ENCODE measurements at places on chromosomes 2 and 18. TPM values are rescaled to one million over a fixed set of nuclear protein-coding genes. Genes with fewer than 3 reads are reported as not detected.

GLB1L gene
- 18.1 TPM for total RNA-seq

L3MBTL4 gene
- total RNA-seq, result 10.8 TPM

ABCG8 gene
- total RNA-seq, result 0.44 TPM

COLEC11 gene
- 55.6 TPM for total RNA-seq

FAM110C gene
- 3.0 TPM for total RNA-seq

MYOM1 gene
- total RNA-seq, result 2.8 TPM

CNDP1 gene
- not detected for total RNA-seq

RIT2 gene
- not detected for total RNA-seq

ANKRD30BL gene
- total RNA-seq, result not detected

RTKN gene
- 12.9 TPM for total RNA-seq

UGT1A10 gene
- total RNA-seq, result not detected

GULP1 gene
- total RNA-seq, result 86.9 TPM

TEX44 gene
- total RNA-seq, result not detected

PROKR1 gene
- 0.06 TPM for total RNA-seq

HOXD1 gene
- total RNA-seq, result not detected

GREB1L gene
- 2.5 TPM for total RNA-seq

C2orf78 gene
- total RNA-seq, result not detected

MYO3B gene
- total RNA-seq, result not detected

CDH7 gene
- total RNA-seq, result not detected

ZAP70 gene
- 0.33 TPM for total RNA-seq

RAB27B gene
- not detected for total RNA-seq

EPB41L3 gene
- total RNA-seq, result 126 TPM

TUBA3E gene
- total RNA-seq, result not detected

CROCC2 gene
- total RNA-seq, result 0.65 TPM

RAB3GAP1 gene
- total RNA-seq, result 44.5 TPM

SNTG2 gene
- total RNA-seq, result 0.69 TPM

DSG2 gene
- 2.2 TPM for total RNA-seq

ADD2 gene
- total RNA-seq, result 0.69 TPM

PLGLB1 gene
- total RNA-seq, result 2.8 TPM

CHRNA1 gene
- not detected for total RNA-seq

COL4A4 gene
- total RNA-seq, result 25.9 TPM

SMYD1 gene
- total RNA-seq, result 0.34 TPM

MGAT4A gene
- total RNA-seq, result 28.5 TPM

SPC25 gene
- 0.38 TPM for total RNA-seq

TUBB8B gene
- total RNA-seq, result not detected

AMER3 gene
- 0.41 TPM for total RNA-seq

MARCHF4 gene
- total RNA-seq, result not detected

POTEJ gene
- not detected for total RNA-seq

ZNF521 gene
- total RNA-seq, result 51.7 TPM

PARD6G gene
- 3.7 TPM for total RNA-seq

POTEI gene
- total RNA-seq, result not detected

MORN2 gene
- total RNA-seq, result 17.8 TPM

MC2R gene
- total RNA-seq, result 101 TPM

C2orf92 gene
- 1.9 TPM for total RNA-seq

PDE11A gene
- total RNA-seq, result 1.0 TPM

SRD5A2 gene
- not detected for total RNA-seq

PRKAG3 gene
- total RNA-seq, result not detected

VIT gene
- total RNA-seq, result 0.06 TPM

BOLL gene
- total RNA-seq, result not detected

RRM2 gene
- total RNA-seq, result 3.1 TPM

CRYGD gene
- total RNA-seq, result not detected

AQP4 gene
- total RNA-seq, result not detected

KCNE4 gene
- 5.1 TPM for total RNA-seq

EFR3B gene
- total RNA-seq, result 10.6 TPM

UGT1A4 gene
- not detected for total RNA-seq

Data from adrenal gland (tissue), 19 donors.